ENCODE measurements at places on chromosomes 12 and 14. TPM values are rescaled to one million over a fixed set of nuclear protein-coding genes. Genes with fewer than 3 reads are reported as not detected.

Gene SNRPF
- total RNA-seq = 121 TPM

Gene C12orf75
- 125 TPM for total RNA-seq

Gene RPGRIP1
- total RNA-seq = 0.28 TPM

Gene SMAGP
- total RNA-seq = 24.6 TPM

Data from A549 treated with AZD2906 at 1 μM for 4 hours (cell line).